Fibroblast of gingiva (primary cell): ENCODE measurements at places on chromosomes 5 and 9.
A peak's percentile ranks its signal among the peaks of the same experiment; 100 is the strongest.

DNA sequence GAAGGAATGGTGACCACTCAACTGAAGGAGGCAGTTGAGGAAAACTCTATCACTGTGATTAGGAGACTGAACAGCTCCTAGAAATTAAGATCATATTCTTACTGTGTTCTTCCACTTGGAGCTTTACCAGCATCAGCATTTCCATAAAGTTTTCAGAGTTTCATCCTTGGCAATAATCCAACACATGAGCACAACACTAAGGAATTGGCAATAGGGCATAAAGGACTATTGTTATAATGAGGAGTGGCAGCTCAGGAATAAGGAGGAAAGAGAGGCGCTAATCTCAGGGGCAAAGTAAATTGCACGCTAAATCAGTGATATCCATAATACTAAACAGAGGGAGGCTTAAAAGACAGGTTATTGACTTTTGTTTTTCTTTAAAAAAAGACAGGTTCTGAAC, 338.9 kb downstream of the EFNA5 start:
- no peak for DNase-seq

GRCh38 chr5:52989781-52990527, 802 bp downstream of the ITGA2 start:
- peak; percentile 36 for DNase-seq

DNA sequence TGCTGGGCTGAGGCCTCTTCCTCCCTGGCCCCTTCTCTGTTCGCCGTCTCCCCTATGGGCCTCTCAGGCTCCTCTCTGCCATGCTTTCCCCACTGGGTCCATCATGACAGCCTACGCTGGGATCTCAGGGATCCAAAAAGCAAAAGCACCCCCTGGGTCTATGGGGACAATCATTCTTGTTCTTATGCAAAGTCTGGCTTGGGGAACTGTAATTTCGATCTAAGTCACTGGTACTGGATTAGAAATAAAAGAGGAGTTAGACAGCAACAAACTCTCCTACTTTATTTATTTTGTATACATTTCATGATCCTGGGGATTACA, 86.6 kb downstream of the SLC38A9 start:
- DNase-seq: no peak

DNA sequence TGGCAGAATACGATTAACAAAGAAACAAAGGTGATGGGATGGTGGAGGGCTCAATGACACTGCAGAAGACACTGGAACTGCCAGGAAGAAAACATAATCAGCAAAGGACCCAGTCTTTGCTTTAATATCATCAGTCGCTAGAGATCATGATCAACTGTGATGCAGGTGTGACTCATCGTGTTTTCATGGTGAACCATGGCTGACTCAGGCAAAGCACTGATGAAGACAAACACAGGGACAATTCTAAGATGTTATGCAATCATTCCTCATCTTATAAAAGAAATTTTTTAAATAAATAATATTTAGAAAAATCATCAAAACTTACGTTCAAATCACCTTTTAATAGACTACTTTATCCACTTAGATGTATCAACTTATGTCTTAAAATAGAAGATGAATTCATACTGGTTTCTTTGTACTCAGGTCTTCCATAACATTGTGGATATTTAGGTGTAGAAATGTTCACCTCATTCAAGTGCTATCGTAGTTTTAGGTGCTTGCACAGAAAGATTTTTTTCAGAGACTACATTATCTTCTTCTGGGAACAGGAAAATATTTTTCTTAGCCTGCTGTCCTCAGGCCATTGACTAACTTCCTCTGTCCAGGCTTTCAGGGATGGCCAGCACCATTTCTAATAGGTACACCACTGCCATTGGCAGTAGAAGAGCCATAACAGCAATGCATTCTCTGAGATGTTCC, 673.4 kb upstream of the MEF2C start:
- peak; percentile 27 for DNase-seq

DNA sequence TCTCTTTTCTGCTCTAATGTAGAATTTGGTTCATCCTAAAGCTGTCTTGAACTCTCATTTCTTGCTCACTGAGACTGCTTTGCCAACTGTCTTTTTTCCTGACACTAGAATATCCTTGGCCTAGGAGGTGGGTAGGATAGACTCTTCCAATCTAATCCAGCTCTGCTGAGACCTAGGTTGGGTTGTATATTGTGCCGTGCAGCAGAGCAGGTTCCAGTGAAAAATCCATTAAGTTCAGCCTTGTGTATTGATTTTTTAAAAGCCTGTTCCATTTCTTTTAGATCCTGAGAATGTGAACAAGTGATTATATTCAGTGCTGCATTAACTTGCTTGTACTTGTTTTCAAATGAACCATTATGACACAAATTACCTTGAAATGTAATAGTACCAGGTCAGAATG, 539.6 kb downstream of the LRRC70 start:
- DNase-seq: no peak

DNA sequence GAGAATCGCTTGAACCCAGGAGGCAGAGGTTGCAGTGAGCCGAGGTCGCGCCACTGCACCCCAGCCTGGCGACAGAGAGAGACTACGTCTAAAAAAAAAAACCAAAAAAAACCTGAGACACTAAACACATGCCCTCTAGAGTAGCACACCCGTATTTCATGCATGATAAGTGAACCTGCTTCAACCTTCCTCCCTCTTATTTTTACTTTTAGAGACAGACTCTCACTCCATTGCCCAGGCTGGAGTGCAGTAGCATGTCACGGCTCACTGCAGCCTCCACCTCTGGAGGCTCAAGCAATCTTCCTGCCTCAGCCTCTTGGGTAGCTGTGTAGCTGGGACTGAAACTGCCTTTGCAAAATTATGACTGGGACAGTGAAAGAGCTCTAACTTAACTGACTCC, 17.6 kb upstream of the NANS start:
- no peak for DNase-seq

DNA sequence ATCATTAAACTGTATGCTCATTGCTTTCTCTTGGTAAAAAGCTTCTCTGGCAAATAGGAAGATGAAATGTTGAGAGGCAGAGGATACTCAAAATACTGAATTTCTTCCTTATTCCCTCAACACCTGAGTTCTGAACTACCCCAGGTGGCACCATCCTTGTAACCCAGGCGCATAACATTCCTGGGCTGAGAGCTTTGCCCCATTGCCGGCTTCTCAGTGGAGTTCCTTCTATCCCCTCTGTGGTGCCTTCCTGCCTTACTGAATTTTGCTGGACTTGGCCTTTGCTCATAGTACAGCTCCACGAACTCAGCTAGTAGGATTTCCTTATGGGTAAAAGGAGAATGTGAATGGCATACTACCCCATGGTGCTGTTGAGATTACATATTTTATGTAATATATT, 54.7 kb downstream of the BASP1 start:
- no peak for DNase-seq

GRCh38 chr9:135281791-135282737, 194.6 kb downstream of the OLFM1 start:
- no peak for DNase-seq

- no peak for DNase-seq
Observed at GRCh38 chr5:149870232-149870631, 74.4 kb downstream of the PDE6A start.

DNA sequence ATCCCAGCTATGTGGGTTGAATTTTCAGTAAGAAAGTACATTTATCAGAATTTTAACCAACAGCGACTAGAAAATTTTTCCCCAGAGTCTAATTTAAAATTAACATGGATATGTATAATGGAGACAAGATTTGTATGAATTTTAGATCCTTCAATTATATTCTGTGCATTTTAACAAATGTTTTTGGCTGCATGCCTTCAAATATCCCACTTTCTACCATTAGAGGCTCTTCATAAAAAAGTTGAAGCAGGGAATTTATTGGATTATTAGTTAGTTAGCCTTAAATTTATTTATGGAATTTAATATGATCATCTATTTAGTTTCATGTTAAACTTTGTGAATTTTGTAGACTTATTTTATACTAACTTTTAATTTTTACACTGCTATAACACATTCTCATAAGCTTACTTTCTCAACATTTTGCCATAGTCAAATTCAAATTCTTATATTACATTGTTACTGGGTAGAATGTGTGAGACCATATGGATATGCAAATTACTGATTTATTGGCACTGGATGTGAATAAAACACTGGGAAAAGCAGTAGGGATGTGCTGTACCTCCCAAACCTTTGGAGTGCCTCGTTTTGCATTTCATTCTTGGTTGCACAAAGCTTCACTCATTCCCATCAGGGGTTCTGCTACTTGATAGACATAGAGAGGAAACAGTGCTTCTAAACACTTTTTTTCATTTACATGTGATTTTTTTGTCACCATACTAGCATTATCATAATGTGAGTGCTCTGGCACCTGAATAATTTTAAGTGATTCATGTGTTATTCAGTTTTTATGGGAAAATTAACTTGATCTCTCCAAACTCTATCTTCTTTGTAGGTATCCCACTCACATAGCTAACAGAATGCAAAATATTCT, 491.8 kb upstream of the COX7C start:
- no peak for DNase-seq

DNA sequence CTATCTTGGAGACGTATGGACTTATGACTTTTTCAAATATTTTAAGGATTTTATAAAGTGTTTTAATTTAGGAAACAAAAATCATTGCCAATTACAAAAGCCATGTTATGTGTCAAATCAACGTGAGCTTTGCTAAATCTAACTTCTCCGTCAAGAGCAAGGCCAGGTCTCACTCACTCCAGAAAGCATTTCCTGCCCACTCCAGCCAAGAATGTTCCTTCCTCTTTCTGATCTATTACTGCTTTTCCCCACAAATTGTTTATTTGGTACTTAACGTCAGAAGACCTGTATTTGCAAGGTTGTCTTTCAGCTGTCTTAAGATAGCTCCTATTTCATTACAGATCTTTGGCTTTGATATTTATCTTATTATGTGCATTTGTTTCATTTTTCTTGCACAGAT, 193.5 kb upstream of the HAPLN1 start:
- no peak for DNase-seq

DNA sequence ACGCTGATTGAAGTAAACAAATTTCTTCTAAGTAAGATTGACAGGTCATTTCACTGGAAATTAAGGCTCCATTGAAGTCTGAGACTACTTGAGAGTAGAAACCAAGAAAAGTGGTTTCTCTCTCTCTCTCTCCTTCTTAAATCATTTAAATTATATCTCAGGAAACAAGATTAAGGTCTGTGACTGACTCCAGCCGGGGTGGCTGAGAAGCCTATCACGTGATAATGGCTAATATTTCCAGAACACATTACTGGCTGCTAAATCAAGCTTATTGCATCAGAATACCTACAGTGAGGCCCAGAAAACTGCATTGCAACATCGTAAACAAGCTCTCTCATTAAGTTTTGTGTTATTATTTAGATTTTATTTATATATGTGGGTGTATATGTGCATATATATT, 88.4 kb downstream of the PTCD2 start:
- peak; percentile 52 for DNase-seq

DNA sequence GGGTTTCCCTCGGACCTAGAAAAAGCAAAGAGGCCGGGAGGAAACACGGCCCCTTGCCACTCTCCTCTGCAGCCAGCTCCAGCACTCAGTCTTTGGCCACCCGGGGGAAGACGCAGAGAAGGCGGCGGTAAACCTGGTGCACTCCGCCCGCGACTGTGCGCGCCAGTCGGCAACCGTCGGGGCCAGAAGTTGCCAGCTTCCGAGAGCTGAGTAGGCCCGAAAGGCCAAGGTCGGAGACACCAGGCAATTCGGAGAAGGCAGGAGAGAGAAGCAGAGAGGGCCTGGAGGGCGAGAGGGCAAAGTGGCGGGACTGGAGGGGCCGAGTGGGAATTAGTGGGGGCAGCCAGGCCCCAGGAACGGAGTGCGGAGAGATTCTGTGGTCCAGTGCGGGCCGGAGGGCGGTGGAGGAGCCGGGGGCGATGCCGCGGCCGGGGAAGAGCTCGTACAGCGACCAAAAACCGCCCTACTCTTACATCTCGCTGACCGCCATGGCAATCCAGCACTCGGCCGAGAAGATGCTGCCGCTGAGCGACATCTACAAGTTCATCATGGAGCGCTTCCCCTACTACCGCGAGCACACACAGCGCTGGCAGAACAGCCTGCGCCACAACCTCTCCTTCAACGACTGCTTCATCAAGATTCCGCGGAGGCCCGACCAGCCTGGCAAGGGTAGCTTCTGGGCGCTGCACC, at the start of gene FOXB2:
FOXB2 (plus strand) TSS at position 420 of the 690 bp plus-strand sequence; CDS start at position 420, 0 bp downstream.
- DNase-seq: no peak

- DNase-seq: peak; percentile 97
Observed at GRCh38 chr5:54457094-54457862, 1.8 kb downstream of the HSPB3 start.

- no peak for DNase-seq
Observed at GRCh38 chr9:123370526-123371227, 14.7 kb downstream of the CRB2 start.

GRCh38 chr5:139795074-139796001, at the start of gene PSD2:
PSD2 (plus strand) TSS chr5:139795808; CDS start chr5:139809441, 13,633 bp downstream.
- no peak for DNase-seq

DNA sequence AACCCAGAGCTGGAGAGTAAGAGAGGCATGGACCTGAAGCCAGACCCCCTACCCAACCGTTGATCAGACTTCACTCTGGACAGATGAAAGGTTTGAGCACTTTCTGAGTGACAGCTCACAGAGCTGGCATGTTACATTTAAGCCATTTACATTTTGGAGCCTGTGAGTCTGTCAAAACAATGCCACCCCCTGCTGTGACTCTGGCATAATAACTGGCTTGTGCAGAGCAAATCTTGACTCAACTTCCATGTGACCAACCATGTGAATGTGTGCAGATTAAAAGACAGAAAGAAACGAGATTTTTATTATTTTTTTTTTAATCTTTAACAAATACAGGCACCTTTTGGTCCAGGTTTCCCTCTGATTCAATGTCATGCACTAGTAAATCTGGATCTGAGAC, 48.5 kb downstream of the MFAP3 start:
- DNase-seq: peak; percentile 33

GRCh38 chr9:75712700-75713099, 177.8 kb upstream of the PCSK5 start:
- no peak for DNase-seq

DNA sequence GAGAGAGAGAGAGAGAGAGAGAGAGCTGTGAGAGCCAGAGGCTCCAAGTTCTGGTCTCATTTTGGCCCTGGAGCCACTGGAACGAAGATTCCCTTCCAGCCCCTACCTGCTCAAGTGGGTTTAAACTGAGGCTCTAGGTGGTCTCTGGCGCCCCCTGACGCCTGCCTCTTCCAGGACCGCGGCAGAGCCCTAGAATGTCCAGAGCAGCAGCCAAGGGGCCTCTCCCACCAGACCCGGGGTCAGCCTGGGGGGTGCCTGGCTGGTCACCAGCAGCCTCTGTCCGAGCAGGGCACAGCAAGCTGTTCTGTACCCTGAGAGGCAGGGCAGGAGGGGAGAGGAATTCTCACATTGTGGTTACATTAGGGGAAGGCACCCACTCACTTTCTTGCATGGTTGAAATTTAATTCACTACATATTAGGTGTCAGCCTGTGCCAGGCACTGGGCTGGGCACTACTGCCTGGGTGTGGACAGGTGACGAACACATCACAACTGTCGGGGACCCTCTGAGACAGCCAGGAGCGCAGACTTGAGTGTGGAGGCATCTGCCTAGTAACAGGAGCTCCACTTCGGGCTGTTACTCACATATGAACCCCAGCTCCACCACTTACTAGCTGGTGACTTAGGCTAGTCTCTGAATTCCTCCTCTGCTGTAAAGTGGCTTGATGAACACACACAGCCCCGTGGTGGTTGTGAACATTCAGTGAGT, 44.5 kb downstream of the AMBP start:
- DNase-seq: no peak
